ENCODE measurements at places on chromosomes 7 and 10.

DNA sequence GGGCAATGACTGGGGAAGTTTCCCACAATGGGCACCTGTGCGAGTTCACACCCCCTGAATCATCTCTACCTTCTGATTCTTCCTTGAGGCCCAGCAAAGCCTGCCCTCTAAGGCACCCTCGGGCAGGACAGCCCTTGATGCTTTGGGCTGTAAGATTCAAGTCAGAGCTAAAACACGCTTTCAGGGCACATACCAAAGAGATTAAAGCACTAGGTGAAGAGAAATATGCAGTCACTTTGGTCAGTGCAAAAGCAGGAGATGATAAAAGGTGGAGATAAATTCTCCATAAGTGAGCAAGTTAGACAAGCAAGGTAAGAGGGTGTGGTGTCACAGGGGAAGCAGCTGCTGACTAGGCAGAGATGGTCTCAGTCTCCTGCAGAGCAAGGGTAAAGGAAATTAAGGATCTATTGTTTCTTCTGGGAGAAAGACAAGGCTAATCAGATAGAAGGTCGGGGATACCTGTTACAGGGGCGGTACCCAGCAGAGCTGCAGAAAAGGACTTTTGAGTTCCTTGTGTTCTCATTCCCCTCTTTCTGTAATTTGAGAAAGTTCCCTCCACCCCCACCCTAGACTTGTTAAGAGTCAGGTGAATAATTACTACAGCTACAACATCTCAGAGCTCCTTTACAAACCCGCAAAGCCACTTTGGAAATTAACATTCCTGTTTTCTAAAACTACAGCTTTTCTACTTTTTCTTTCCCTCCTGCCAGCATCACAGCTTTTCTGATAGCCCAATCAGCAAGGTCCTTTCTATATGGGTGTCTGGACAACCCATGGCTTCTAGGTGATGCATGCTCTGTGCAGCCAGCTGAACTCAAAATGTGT is 26.4 kb downstream of the PDLIM1 start:
- DNase-seq = no peak

- no peak for DNase-seq
These were observed 66.4 kb downstream of the MTURN start for GRCh38 chr7:30201161-30201666.

- DNase-seq = no peak
These were observed 55.6 kb downstream of the C10orf120 start for GRCh38 chr10:122643931-122644534.

DNA sequence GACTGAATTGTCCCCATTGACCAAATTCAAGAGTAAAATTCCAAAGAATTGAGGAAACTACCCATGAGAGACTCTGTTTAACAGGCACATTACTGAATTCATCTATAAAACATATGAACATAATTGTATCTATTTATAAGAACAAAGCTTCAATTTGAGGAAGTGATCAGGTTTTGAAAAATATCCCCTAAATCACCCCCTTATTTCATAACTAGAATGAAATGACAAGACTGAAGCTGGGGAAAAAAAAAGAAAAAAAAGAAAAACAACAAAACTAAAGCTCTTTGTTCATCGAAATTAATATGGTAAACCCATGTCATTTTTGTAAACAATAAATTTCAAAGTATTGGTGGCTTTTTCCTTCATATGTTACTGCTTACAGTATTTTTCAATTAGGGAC is 184.9 kb upstream of the SEMA3A start:
- DNase-seq = no peak

- no peak for DNase-seq
These were observed 1.6 kb downstream of the LAMB4 start for GRCh38 chr7:108128514-108128913.

DNA sequence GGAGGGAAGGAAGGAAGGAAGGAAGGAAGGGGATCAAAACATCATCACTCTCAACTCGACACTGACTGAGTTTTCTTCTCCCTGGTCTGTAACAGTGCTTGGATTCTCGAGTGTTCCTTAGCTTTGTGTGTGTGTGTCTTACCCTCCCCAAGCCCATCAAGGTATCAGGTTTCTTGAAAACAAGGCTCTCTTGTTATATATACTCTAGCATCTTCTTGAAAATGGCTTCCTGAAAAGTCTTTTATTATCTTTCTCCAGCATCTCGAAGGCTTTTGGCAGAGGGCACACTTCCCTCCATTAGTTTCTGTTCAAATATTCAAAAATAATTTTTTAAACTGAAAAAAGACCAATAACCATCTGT is 13.4 kb downstream of the SERPINE1 start:
- no peak for DNase-seq

DNA sequence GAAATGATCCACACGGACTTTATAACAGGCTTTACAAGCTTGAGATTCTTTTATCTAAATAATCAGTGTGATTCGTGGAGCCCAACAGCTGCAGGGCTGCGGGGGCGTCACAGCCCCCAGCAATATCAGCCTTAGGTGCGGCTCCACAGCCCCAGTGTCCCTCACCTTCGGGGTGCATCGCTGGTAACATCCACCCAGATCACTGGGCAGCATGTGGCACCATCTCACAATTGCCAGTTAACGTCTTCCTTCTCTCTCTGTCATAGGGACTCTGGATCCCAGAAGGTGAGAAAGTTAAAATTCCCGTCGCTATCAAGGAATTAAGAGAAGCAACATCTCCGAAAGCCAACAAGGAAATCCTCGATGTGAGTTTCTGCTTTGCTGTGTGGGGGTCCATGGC is 155.6 kb downstream of the EGFR start:
- DNase-seq = no peak

DNA sequence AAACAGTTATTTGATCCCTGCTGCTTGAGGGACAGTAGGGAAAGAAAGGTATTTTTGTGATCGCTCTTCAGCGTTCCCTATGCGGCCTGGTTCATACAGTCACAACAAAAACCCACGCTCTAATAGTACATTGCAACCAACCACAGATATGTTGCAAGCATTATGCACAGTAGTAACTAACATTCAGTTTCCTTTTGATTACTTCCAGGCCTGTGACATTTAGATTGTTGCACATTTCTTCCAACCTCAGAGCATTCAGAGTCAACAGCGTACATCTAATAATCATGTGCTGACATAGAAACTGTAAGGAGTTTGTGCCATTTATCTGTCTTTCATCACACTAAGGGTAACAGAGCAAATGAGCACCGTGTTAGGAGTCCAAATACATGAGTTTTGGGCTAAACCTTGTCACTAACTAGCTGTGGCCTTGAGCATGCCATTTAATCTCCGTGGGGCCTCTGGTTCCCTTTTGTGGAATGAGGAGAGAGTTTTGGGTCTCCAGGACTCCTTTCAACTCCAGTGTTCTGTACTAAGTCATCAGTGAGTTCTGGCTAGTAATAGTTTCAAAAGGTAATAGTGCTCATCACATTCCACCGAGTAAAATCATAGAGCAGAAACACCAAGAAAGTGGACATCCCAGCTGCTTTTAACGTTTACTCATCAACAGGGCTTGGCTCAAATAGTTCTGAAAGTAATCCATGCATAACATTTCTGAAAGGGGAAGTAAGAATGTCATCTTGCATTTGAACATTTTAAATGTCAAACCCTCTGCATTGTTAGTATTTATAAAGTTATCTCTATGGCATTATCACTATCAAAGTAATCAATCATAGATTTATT is 99.0 kb upstream of the FZD1 start:
- no peak for DNase-seq

DNA sequence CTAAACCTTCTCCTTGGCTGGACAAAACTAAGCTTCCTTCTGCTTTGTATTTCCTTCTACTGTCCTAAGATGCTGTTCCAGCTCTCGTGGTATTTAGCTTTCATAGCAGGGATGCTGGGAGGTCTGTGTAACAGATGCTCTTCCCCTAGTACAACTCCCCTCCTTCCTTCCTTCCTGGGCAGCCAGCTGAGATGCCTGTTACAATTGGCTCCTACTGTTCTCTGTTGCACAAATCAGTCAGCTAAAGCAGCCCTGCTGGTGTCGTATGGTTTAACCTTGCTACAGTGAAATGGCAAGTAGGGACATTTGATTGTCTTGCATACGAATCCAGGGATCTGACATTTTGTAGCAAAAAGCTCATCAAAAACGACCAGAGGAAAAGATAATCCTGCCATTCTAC is 143.8 kb downstream of the ARHGAP21 start:
- no peak for DNase-seq

- no peak for DNase-seq
These were observed 460.6 kb downstream of the DNAJB6 start for GRCh38 chr7:157797361-157797760.

DNA sequence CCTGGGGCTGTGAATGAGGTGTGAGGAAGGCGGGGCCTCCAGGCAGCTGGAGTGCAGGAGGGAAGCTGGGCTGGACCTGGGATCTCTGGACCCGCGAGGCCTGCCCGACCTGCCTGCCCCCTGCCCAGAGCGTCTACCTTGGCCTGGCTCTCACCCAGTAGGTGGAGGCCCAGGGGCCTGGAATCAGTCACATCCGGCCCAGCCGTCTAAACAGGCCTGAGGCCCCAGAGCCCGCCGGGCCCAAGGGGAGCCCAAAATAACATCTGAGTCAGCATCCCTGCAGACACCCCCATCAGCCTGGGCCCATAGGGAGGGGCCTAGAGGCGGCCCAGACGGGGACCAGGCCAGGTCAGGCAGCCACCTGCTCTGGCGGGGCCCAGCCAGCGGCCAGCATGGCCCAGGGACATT is 15.1 kb upstream of the ELN start:
- no peak for DNase-seq

GRCh38 chr10:47299611-47300428 is at the start of gene GDF10:
Gene GDF10 (plus strand): TSS chr10:47300197. CDS start chr10:47300652, 455 bp downstream.
- no peak for DNase-seq

GRCh38 chr7:137999496-138000080 is 2.3 kb downstream of the CREB3L2 start:
- no peak for DNase-seq

DNA sequence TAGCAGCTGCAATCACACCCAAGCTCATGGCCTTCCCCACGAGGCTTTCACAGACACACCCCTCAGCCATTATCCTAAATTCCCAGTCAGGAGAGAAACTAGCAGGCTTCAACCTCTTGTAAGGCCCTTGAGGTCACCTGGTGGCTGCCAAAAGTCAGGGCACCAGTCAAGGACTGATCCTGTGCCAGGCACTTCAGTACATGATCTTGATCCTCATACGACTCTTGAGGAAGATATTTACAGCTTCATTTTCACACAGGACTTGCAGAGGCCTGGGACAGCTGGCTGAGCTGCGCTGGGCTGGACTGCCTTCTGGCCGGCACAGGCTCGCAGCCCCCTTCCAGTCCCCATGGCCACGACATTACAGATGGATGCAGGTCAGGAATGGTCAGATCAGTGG is 8.8 kb downstream of the PDAP1 start:
- DNase-seq = no peak

DNA sequence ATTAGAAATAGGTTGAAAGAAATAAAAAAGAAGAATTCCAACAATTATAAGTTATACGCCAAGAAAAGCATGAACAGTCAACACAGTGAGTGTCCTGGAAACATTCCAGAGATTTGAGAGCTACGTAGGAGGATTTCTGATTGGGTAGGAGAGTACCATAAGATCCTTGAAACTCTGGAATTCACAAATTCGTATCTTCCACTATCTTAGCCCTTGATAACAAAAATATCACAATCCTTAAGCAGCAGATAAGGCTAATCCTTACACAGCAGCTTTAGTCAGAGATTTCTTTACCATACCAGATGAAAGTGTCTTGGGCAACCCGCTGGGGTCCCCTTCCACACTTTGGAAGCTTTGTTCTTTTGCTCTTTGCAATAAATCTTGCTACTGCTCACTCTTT is 8.2 kb downstream of the TPK1 start:
- no peak for DNase-seq

- no peak for DNase-seq
These were observed 1.2 kb downstream of the UPP1 start for GRCh38 chr7:48090095-48090805.

DNA sequence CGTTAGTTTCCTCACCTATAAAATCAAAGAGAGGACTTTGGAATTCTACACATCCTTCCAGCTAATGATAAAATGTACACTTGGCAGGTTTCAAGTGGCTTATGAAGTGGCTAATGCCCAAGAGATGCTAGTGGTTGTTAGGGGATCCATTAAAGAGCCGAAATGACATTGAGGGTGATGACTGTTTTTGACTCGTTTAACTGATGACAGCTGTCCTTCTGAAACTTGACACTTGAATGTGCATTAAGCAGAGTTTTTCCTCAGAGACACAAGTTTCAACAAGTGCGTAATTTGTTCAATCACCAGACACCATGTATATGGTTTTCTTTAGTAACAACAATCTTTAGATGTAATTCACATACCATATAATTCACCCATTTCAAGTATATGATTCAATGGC is 1.6 kb upstream of the PRF1 start:
- DNase-seq = no peak

- no peak for DNase-seq
These were observed 544.2 kb downstream of the KIF20B start for GRCh38 chr10:90245623-90246022.

DNA sequence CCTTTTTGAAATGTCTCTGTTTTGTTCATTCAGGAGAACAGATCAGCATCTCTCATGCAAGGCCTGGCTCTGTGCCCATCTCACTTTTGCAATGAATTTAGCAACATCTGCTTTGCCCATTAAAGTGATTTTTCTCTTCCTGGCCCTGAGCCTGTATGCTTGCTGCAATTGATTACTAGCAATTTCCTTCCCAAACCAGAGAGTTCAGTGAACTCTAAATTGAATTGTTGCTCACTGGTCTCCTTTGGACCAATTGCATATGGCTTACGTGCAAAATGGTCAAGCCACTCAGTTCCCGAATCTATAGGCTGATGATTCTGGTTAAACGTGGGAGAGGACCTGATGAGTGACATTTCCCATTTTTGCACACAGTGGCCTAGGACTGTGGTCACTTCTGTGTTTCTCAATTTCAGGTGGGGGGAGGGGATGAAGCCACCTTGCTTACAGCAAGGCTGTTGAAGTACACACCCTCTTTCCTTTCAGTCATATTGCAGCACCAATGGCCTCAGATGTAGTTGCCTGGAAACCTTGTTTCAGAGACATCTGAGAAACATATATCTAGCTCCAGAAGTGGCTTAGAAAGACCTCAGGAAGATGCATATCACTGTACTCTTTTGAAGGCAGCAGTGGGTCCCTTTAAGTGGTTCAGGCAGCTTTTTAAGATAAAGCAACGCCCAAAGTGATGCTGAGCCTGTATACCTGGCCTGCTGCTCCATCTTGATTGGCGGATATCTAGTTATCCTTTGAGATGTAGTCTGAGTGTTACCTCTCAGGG is 201.4 kb downstream of the PTEN start:
- no peak for DNase-seq

DNA sequence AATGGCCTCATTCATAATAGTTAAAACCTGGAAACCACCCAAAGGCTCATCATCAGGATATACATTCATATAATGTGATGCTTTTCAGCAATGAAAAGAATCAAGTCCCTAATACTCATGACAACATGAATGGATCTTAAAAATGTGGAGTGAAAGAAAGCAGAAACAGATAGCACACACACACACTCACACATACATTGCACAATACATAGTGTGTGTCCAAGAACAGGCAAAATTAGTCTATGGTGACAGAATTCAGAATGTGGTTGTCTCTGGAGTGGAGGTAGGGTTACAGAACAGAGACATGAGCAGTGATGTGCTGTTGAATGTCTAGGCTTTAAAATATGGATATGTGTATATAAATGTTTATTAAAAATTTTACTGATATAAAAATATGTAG is 419.9 kb upstream of the PCDH15 start:
- DNase-seq = no peak

- no peak for DNase-seq
These were observed 133.0 kb upstream of the TNS3 start for GRCh38 chr7:47714669-47715607.

Measured in activated gamma-delta T cell (primary cell).